ENCODE measurements at places on chromosomes 12 and 14.

GRCh38 chr14:89418452-89418851 lies 1.4 kb upstream of the FOXN3 start:
- no peak for DNase-seq

DNA sequence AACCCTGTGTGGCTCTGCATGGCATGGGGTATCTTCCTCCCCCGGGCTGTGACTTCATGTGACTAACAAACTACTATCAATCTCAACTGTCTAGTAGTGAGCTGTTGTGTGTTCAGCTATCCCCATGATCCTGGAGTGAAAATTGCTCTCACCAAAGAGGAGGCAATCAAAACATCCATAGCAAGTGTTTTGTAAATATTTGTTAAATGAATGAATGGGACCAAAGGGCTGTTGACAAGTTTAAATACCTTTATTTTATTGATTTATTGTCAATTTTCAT lies 138.1 kb upstream of the CPM start:
- no peak for DNase-seq

DNA sequence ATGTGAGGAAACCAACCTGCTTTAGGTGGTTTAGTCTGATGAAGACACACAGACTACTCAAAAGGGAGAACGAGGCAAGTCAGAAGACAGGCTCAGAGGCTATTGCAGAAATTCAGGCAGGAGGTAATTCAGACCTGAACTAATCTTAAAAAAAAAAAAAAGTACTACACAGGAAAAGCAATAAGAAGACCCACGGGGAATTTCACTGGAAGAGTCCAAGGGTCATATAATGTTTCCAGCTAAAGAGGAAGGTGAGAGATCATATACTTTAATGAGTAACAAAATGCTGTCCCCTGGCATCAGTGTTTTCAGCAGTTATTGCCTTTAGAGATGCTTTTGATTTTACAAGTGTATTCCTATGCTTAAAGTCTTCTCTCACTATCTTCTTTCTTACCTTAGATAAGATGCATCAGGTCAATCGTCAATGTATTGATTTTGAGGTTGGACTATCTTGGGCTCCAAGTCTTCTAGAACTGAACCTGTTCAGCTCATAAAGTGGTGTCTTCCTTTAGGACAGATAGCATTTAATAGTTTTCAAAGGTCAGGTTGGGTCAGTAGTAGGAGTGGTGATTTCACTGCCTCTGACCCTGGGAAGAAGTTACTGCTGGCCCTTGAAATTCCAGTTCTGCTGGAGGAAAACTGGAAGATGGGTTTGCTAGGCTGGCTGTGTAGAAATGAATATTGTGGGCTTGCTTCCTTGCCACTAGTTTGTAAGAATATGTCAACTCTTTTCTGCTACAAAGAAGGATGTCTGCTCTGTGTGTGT lies 60.0 kb downstream of the FAR2 start:
- DNase-seq: no peak

- no peak for DNase-seq
These were observed 66.5 kb downstream of the PLEKHG7 start for GRCh38 chr12:92769124-92769901.

- DNase-seq: no peak
These were observed 174.5 kb downstream of the TSPAN9 start for GRCh38 chr12:3251691-3252090.

DNA sequence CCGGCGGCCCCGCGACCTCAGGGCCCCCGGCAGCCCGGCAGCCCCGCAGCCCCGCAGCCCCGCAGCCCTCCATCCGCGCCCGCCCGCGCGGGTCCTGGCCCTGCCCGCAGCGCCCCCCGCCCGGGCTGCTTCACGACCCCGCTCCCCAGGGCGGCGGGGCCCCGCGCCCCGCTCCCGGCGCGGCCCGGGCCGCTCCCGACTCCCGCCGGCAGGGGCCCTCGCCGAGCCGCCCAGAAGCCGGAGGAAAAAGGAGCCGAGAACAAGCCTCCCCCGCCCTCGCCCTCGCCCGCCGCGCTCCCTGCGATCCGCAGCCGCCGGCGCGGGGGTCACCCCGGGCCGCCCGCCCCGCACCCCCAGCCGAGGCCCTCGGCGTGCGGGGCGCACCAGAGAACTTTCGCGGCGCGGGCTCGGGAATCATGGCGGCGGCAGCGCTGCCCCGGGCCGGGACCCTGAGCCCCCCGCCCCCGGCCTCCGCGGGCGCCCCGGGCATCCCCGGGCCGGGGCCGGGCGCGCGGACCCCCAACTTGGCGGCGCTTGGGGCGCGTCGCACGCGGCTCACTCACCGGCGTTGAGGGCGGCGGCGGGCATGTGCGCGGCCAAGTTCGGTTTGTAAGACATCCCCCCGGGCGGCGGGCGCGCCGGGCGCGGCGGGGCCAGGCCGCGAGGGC lies 521 bp downstream of the CDK2AP1 start:
- DNase-seq: no peak
